ENCODE measurements at places on chromosomes 12 and 14. TPM values are rescaled to one million over a fixed set of nuclear protein-coding genes. Genes with fewer than 3 reads are reported as not detected.

The FERMT2 gene
- total RNA-seq, result 21.0 TPM

The ASB2 gene
- total RNA-seq, result 0.19 TPM

The CELA1 gene
- not detected for total RNA-seq

The SERPINA10 gene
- not detected for total RNA-seq

The ANKS1B gene
- 1.5 TPM for total RNA-seq

The ATP5F1B gene
- 822 TPM for total RNA-seq

The DLST gene
- 84.2 TPM for total RNA-seq

The AKAP6 gene
- total RNA-seq, result 2.8 TPM

The SIX6 gene
- not detected for total RNA-seq

DNA sequence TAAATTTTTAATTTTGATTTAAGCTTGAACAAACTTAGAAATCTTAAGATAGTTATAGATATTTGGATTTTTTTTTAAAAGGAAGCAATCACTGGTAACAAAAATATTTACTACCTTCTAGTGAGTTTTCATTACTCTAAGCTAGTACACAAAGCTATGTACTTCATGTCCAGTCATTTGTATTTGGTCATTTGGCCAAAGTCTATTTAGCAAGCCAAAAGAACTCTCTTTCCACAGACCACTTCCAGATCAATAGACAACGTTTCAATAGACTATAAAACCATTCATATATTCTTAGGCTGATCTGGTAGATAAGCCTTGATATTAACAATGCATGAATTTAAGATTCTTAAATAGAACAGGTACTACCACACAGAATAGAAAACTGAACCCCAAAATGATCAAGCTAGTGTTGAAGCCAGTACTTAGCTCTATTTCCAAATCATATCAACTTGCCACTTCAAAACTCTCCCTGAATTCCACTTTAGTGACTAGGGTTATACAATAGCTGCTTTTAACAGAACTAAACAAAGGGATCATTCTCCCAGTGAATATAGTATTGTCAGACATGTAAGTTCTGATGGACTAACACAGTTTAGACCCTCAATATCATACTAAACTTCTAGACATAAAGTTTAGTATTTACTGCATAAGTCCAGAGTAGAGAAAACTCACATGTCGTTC is 21.7 kb downstream of the CAPRIN2 start:
- no peaks in the 10 kb centered on the region for H3K27me3 ChIP-seq
- H3K27ac ChIP-seq, result no peak overlapping the region
- peaks cover 39% of the 10 kb centered on the region for H3K36me3 ChIP-seq

- H3K4me3 ChIP-seq, result no peak overlapping the region
- H3K27ac ChIP-seq, result no peak overlapping the region
- H3K27me3 ChIP-seq, result no peaks in the 10 kb centered on the region
- no peaks in the 10 kb centered on the region for H3K4me1 ChIP-seq
Observed at GRCh38 chr14:84432676-84433075, 1097.3 kb upstream of the FLRT2 start.

GRCh38 chr14:76772300-76773187 is 11.3 kb downstream of the VASH1 start:
- DNase-seq, result no peak
- H3K36me3 ChIP-seq, result peaks cover 8% of the 10 kb centered on the region
- H3K4me3 ChIP-seq, result no peak overlapping the region

DNA sequence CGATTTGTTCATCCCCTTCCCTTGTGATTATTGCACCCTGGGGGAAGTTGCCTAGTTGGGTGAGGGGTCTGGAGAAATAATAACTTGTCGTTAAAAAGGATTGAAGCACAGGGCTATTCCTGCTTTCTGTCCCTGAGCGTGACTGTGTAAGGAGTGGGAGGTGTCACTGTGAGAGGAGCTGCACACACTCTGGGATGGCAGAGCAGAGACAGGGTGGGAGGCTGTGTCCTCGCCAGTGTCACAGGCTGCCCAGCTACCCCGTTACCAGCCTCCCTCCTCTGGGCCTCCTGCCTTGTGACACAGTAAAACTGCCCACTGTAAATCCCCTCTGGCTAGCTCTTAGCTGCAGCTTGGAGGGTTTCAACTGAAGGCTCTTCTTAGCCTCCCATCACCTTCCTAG is 460.6 kb downstream of the AACS start:
- H3K36me3 ChIP-seq, result no peaks in the 10 kb centered on the region
- no peak for DNase-seq
- no peak overlapping the region for H3K4me3 ChIP-seq
- no peak overlapping the region for H3K27ac ChIP-seq

GRCh38 chr12:6914246-6914946 is at the start of gene ENO2:
Gene ENO2, plus strand, starts transcription at chr12:6914580. Its CDS starts 1,253 bp downstream, at chr12:6915833.
- peak within 1 kb of the TSS; percentile 83 for H3K4me3 ChIP-seq
- peaks cover 32% of the 10 kb centered on the region for H3K27me3 ChIP-seq
- peak; percentile 71 for DNase-seq
- H3K36me3 ChIP-seq, result peaks cover 23% of the 10 kb centered on the region
- H3K27ac ChIP-seq, result peak within 1 kb of the TSS; percentile 63

GRCh38 chr14:86858031-86858430 is 1135.0 kb downstream of the GALC start:
- H3K27ac ChIP-seq, result no peak overlapping the region
- H3K36me3 ChIP-seq, result no peaks in the 10 kb centered on the region
- H3K27me3 ChIP-seq, result no peaks in the 10 kb centered on the region
- no peak for DNase-seq
- no peak overlapping the region for H3K4me3 ChIP-seq

DNA sequence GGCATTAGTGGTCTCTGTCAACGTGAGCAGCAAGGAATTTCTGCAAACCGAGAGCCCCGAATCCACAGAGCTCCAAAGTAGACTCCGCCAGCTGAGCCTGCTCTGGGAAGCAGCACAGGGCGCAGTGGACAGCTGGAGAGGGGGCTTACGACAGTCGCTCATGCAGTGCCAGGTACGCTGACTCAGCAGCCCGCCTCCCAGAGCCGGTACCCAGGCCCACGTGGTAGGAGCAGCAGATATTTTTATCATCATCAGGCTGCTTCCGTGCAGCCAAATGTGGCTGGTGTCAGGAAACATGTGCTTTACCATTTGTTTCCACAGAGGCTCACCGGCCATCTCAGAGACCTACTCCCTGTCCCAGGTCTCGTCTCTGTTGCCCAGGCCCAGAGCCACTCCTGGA is 73.7 kb downstream of the ESR2 start:
- H3K4me3 ChIP-seq, result no peak overlapping the region
- no peak overlapping the region for H3K27ac ChIP-seq
- no peaks in the 10 kb centered on the region for H3K4me1 ChIP-seq
- peaks cover 42% of the 10 kb centered on the region for H3K36me3 ChIP-seq
- DNase-seq, result no peak

- H3K27ac ChIP-seq, result no peak overlapping the region
- peaks cover 12% of the 10 kb centered on the region for H3K4me1 ChIP-seq
- no peak for DNase-seq
Observed at GRCh38 chr14:89669193-89669592, 252.2 kb upstream of the FOXN3 start.

DNA sequence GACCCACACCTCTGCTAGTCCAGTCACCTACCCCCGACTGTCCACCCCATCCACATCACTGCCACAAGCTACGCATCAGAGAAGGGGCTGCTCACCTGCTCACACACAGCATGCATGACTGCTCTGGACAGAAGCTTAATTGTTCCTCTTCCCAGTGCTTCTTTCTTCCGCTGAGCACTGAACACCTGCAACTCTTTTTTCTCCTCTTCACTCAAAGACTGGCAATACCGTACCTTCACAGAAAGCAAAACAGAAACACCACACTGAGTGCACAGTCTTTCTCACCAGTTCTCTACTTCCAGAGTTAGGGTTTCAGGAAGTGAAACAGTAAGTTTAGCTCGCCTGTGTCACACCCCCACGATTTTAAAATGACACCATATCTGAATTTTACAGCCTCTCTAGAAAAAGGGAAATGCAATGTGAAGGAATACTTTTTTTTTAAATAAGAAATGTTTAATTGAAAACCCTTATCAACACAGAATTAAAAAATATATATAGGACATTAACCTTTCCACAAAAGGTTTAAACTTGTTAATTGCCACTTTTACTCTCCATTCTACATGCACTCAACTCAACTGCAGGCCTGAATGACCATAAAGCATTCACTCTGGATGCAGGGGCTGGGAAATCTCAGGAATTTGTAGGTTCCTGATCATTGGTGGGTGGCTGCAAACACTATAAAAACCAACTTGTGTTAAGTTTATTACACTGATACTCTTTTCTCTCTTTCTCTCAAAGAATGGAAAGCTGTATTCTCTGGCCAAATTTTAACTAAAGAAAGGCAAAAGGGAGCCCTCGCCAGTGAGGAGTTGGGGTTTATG is 120.0 kb downstream of the PRICKLE1 start:
- H3K27ac ChIP-seq, result no peak overlapping the region
- H3K27me3 ChIP-seq, result no peaks in the 10 kb centered on the region
- DNase-seq, result no peak

GRCh38 chr14:92135269-92135668 is 13.5 kb downstream of the CPSF2 start:
- no peak overlapping the region for H3K27ac ChIP-seq
- no peak overlapping the region for H3K4me3 ChIP-seq
- H3K36me3 ChIP-seq, result peaks cover 41% of the 10 kb centered on the region
- H3K27me3 ChIP-seq, result no peaks in the 10 kb centered on the region
- no peak for DNase-seq

DNA sequence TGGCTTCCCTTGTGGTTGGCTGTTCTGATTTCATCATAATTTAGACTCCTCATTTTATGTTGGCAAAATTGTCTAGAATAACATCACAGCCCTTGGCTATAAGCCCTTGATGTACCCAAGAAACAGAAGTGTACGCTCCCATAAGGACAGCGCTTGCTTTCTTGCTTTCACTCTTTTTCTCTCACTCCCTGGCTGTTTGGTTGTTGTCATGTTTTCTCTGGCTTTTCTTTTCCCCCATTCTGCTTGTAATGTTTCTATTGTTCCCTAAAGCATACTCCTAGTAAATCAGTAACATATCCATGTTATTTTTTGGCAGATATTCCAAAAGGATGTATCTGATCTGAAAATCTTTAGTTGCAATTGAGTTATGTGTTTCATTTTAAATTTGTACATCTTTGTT is 530.5 kb downstream of the NOVA1 start:
- no peaks in the 10 kb centered on the region for H3K36me3 ChIP-seq
- no peak overlapping the region for H3K27ac ChIP-seq
- H3K4me1 ChIP-seq, result no peaks in the 10 kb centered on the region

DNA sequence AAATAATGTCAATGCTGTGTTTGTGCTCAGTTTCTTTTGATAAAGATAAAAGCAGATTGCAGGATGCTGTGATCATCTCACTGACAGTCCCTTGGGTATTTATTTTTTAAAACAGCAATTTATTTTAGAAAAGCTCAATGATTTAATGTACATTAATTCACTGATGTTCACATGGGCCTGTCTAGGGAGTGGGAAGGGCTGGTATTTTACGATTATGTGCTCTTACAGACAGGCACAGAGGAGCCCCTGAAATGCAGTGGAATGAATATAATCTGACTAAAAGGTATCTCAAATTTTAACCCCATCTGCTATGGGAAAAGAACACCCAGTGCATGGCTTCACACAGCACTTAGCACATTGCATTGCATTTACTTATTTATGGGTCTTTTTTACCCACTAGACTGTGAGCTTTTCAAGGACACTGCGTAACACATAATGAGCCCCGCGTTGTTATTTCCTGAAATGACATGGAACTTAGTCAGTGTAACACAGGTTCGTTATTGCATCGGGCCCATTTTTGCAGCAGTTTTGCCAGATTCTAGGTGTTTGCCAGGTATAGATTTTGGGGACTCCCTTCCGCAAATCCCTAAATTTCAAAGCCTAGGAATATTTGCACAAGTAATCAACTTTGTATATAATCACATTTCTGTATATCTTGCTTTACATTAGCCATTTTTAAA is 425.3 kb upstream of the FBXO33 start:
- H3K4me3 ChIP-seq, result no peak overlapping the region
- no peak overlapping the region for H3K27ac ChIP-seq
- no peak for DNase-seq
- no peaks in the 10 kb centered on the region for H3K36me3 ChIP-seq

GRCh38 chr12:50174971-50175715 is 8.0 kb upstream of the CERS5 start:
- no peaks in the 10 kb centered on the region for H3K36me3 ChIP-seq
- no peaks in the 10 kb centered on the region for H3K27me3 ChIP-seq
- DNase-seq, result peak; percentile 13
- no peak overlapping the region for H3K27ac ChIP-seq
- no peak overlapping the region for H3K4me3 ChIP-seq

DNA sequence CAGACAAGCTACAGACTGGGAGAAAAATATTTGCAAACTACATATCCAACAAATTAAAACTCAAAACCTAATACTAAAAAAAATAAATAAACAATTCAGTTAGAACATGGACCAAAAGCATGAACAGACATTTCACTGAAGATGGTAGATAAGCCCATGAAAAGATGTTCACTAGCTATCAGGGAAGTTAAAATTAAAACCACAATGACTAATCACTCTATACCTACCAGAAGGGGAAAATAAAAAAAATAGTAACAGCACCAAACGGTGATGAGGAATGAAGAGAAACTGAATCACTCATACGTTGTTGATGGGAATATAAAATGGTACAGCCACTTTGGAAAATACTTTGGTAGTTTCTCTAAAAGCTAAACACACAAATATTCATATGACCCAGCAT is 31.1 kb upstream of the DHRS7 start:
- H3K27ac ChIP-seq, result no peak overlapping the region
- no peak overlapping the region for H3K4me3 ChIP-seq
- H3K4me1 ChIP-seq, result peaks cover 9% of the 10 kb centered on the region
- no peaks in the 10 kb centered on the region for H3K27me3 ChIP-seq
- DNase-seq, result no peak

Data from Calu3 (cell line).